ENCODE measurements at places on chromosomes 2 and 18. TPM values are rescaled to one million over a fixed set of nuclear protein-coding genes. Genes with fewer than 3 reads are reported as not detected.

- H3K27ac ChIP-seq = no peak overlapping the region
- peaks cover 20% of the 10 kb centered on the region for H3K36me3 ChIP-seq
- H3K4me3 ChIP-seq = no peak overlapping the region
- no peaks in the 10 kb centered on the region for H3K4me1 ChIP-seq
Observed at GRCh38 chr2:151422917-151423439, 13.3 kb downstream of the RIF1 start.

DNA sequence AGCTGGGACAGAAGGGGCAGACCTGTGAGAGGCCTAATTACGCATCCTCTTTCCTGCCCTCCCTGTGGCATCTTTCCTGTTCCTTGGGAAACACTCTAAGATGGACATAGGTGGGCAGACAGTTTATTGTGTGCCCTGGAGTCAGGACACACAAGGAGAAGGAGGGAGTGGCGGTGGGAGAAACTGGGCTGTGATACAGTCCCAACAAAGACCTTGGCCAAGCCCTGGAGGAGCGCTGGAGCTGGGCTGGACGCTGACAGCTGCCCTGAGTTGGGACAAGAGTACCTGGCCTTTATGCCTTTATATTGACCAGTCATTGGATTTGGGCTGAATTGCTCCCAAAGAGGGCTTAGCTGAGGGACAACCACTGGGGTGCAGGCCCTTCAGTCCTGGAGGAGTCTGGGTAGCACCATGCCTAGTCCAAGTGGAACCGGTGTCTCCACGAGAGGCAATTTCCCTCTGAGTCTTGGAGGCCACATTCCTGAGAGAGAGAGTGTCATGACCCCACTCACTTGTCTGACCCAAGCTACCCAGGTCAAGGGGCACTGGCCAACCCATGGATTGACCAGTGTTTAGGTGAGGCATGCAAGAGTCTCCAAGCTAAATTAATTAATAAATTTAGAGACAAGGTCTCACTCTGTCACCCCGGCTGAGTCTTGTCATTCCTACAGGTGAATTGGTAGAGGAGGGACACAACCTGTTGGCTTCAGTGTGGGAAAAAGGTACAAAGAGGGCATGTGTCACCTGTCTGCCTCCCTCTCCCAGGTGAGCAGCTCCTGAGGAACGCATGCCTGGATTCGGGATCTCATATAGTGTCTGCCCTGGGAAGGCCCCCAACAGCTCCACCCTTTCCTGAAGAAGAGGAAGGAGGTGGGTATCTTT is 107.1 kb upstream of the ST3GAL5 start:
- DNase-seq = no peak
- no peak overlapping the region for H3K4me3 ChIP-seq
- no peaks in the 10 kb centered on the region for H3K27me3 ChIP-seq

- peaks cover 20% of the 10 kb centered on the region for H3K4me1 ChIP-seq
- no peak for DNase-seq
- H3K27ac ChIP-seq = peak overlapping the region; percentile 62
- no peaks in the 10 kb centered on the region for H3K27me3 ChIP-seq
- H3K36me3 ChIP-seq = no peaks in the 10 kb centered on the region
Observed at GRCh38 chr2:160224507-160224906, 24.4 kb upstream of the ITGB6 start.

NFATC1 gene
- 14.2 TPM for total RNA-seq

Data from lung (tissue), 17 donors.